ENCODE measurements at places on chromosomes 7 and 10.

DNA sequence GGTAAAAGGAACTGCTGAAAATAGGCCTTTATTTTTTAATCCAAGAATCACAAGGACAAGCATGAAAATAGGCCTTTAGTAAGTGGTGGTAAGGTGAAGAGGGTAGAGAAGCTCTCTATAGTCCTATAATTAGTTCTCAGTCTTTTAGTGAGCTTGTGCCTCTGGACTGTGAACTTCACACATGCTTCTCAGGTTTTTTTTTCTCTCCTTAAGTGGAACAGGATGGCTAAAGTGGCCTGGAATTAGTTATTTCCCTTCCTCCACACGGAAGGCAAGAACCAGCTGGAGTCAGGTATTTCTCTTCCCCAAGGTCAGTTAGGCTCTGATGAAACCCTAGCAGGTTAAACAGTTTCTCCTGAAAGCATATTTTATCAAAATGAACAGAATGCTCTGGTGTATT, 203.0 kb upstream of the MINDY3 start:
- no peak for DNase-seq

GRCh38 chr7:131352032-131352431, 24.4 kb downstream of the MKLN1 start:
- DNase-seq = no peak

DNA sequence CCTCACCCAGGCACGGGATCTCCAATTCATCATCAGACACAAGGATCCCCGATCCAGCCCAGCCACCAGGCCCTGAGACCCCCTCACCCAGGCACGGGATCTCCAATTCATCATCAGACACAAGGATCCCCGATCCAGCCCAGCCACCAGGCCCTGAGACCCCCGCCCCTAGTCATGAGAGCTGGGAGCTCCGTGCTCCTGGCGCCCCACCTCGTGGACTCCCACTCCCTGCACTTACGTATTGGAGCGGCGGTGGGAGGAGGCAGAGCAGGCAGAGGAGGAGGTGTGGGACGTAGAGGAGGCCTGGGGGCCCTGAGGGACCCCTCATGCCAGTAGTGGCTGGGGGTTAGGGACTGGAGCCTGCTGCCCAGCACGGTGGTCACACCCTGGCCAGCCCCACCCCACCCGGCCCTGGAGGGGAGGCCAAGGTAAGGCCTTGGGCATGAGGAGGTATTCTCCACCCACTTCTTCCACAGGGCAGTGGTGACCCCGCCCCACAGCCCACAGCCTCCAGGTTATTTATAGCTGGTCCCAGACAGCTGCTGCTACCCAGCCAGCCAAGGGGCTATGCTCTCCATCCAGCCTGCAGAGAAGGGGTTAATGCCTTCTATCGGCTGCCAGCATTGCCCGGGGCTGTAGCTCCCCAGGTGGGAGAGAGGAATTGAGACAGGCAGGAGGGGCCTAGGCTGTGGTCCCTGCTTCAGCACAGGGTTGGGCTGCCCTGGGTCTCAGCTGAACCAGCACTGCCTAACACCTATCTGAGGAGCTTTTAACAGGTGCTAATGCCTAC, 17.6 kb upstream of the CRHR2 start:
- no peak for DNase-seq

- DNase-seq = no peak
Measured at GRCh38 chr7:93955304-93955703, 33.8 kb downstream of the GNG11 start.

DNA sequence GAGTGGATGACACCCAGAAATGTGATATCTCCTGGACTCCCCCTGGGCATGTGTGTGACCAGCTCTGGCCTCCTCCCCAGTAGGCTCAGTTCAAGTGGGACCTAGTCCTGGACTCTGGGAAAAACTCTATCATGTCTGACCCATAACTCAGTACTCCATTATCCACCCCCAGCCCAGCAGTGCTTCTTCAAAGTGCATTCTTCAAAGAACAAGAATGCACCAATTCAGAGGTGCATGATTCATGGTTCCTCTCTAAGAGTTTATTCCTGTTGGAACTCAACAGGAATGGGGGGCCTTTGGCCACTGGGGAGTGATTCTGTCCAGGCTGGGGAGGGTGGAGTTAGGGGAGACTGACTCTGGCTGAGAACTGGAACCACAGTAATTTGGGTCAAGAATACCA, 173.6 kb upstream of the CXCL12 start:
- no peak for DNase-seq

DNA sequence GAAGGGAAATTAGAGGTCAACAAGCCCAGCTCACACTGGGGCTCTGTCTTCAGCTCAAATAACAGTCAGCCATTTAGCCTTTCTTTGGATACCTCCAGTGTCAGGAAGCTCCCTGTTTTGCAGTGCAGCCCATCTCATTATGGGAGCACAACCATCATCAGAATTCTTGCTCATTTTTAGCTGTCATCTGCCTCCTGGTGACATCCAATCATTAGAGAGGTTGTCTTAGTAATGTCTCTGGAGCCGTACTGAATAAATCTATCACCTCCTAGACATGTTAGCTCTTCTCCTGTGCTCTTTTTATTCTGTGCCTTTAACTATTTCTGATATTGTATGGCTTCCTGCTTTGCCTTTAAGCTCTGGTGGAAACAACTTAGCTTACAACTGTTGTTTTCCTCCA, 74.5 kb downstream of the CHRM2 start:
- DNase-seq = no peak

DNA sequence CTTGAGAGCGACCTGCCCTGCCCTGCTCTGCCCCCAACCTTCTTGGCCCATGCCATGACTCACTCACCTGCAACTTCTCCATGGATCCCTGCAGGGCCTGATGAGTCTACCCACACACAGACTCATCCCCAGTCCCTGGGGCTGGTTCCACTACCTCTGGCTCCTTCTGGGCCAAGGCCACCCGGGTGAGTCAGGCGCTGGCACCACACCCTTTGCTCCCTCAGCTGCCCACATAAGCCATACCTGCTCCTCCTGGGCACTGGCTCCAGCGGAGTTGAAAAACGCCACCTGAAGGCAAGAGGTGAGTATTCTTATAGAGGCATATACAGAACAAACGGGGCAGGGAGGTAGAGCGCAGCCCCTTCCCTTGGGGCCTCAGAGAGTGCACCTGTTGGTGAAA, 16.2 kb upstream of the MTPAP start:
- no peak for DNase-seq

DNA sequence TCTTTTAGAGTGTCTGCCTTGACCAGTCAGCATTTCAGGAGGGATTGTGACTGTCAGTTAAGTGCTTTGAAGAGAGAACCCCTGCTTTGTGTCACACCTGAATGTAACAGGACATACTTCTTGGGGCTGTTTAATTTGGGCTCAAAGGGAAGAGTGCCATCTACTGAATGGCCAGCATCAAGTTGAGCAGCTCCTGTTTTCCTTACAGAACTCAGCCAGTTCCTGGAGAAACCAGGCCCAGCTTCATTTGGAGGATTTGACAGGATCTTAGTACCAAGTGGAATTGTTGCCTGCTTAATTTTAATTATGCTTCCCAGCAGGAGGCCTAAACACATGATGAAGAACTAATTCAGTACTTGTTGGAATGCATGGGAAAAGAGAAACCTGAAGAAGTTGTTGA, 8.3 kb downstream of the ADD3 start:
- DNase-seq = no peak

DNA sequence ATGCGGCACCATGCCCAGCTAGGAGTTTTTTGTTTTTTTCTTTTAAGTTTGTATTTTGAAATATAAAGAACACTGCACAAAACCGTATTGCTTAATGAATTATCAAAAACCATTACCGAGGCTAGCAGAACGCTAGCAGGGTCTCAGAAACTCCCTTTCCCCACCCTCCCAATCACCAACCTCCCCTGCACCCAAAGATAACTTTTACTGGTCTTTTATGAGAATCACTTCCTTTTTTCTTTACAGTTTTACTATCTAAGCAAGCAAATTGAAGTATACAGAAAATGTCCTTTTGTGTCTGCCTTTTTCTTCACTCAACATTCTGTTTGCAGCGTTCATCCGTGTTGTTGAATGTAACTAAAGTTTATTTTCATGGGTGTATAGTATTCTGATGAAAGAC, 13.4 kb downstream of the HIP1 start:
- DNase-seq = no peak

DNA sequence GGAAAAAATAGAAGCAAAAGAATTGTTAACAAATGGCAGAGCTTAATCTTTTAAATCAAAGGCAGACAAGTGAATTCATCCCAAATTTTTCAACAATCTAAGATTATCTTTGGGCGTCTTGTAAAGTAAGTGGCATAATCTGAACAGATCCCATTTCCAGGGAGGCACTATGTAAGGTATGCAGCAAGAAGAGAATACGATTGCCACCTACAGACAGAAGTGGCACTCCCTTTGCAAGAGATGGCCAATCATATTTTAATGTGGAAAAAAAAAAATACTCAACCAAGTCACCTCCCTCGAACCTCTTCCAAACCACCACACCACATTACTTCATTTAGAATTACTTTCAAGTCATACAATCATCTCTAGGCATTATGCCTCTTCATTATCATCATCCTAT, 4.0 kb downstream of the GFRA1 start:
- DNase-seq = no peak

- no peak for DNase-seq
Measured at GRCh38 chr7:143504215-143504936, 26.7 kb downstream of the TAS2R41 start.

DNA sequence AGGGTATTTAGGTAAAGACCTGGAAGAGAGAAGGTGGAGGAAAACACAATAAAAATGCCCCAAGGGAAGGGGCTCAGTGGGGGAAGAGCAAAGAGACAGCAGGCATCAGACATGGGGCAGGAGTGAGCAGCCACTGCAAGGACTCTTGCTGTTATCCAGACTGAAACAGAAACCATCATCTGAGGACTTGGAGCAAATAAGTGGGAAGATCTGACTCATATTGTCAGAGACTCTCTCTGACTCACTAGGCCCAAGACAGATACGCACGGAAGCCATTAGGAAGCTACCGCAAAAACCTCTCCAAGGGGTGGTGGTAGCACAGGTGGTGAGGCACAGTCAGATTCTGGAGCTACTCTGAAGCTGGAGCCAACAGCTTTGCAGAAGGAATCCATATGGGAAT, 110.7 kb downstream of the RNF32 start:
- peak; percentile 42 for DNase-seq

GRCh38 chr10:102876747-102877153, 7.5 kb downstream of the AS3MT start:
- DNase-seq = no peak

DNA sequence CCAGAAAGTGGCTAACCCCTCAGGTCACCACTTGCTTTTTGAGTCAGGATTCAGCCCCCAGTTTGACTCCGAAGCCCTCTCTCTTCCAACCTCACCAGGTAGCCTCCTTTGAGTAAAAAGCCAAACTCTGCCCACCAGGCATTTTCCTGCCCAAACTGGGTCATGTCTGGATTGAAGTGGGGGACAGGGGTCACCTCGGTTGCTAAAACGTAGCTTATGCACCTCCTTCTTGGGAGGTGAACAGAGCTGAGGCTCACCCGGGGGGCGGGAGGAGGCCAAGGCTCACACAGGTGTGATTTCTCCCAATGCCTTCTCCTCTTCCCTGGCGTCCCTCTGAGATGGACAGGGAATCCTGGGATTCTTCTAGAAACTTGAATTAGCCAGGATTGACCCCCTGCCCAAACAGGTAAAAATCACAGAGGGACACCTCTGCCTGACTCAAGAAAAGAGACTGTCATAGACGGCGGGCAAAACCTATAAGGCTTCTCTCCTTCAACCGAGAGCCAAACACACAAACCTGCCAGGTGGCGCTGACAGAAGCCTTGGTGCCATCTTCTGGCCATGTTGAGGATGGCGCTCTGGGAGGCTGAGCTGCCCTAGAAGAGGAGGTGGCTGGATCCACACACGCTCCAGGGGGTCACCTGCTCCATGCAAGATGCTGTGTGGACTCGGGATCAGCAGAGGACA, 51.6 kb downstream of the PRLHR start:
- DNase-seq = peak; percentile 32

- no peak for DNase-seq
Measured at GRCh38 chr10:14618674-14619073, 156.0 kb downstream of the FAM107B start.

DNA sequence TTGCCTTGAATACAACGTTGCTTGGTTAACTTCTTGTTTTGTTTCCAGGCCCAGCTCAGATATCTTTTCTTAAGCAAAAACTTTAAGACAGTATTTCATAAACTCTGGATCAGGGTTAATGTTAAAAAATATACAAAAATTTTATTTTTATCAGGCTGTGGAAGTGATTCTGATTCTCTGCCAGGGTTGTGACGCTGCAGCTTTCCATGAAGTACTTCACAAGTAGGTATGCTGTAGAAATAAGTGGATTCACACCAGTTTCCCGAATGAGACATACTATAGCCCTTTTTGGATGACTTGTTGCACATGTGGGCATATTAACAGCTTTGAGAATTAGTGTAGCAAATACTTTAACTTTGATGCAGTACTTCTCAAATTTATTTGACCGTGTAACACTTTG, 70.1 kb downstream of the CDK14 start:
- no peak for DNase-seq

- no peak for DNase-seq
Measured at GRCh38 chr10:28533186-28533564, 257 bp downstream of the WAC start.

GRCh38 chr10:114902151-114902550, 35.8 kb upstream of the TRUB1 start:
- no peak for DNase-seq

DNA sequence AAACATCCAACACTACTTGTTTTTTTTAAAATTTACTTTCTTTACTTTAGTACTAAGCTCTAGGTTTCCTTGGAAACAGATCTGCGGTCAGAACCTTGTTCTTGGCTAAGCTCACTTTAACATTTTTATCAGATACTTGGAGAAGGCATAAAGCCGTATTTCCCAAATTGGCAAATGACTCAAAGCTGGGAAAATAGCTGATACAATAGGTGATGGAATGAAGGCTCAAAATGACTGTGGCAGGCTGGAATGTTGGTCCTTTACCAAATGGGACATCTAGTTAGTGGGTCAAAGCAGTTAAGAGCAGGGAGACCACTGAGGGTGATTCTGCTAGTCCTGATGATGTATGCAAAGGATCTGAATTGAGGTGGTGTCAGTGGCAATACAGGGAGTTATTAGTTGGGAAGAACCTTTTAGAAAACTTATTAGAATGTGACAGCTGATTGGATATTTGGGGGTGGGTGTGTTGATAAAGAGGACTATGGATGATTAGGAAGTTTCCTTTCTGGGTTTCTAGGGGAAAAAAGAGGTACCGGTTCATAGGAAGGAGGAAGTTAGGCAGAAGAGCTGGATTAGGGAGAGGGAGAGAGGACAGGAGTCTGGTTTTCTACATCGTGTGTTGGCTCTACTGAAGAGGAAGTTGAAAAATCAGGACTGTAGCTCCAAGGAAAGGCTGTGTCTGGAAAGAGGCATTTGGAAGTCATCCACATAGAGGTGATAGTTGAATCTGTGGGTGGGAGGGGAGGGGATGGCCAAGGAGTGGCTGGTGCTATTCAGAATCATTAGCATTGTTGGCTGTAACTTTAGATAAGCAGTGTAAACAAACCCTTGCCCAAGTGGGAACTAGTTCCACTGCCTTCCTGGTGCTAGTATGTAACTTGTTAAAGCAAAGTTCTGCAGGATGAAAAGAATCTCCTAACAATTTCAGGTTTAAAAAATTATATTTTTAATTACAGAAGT, 13.1 kb downstream of the PLCE1 start:
- DNase-seq = no peak

- no peak for DNase-seq
Measured at GRCh38 chr7:22443370-22444180, 56.4 kb downstream of the STEAP1B start.

All from stimulated activated CD4-positive, alpha-beta T cell treated with anti-CD3 and anti-CD28 coated beads, Interleukin-12 subunit alpha, Interleukin-12 subunit beta, amount 100 ng/mL, for 24 hours (primary cell).